ENCODE measurements at places on chromosomes 16 and 17.

GRCh38 chr17:59437791-59438281 is 106.4 kb downstream of the YPEL2 start:
- no peak for DNase-seq

DNA sequence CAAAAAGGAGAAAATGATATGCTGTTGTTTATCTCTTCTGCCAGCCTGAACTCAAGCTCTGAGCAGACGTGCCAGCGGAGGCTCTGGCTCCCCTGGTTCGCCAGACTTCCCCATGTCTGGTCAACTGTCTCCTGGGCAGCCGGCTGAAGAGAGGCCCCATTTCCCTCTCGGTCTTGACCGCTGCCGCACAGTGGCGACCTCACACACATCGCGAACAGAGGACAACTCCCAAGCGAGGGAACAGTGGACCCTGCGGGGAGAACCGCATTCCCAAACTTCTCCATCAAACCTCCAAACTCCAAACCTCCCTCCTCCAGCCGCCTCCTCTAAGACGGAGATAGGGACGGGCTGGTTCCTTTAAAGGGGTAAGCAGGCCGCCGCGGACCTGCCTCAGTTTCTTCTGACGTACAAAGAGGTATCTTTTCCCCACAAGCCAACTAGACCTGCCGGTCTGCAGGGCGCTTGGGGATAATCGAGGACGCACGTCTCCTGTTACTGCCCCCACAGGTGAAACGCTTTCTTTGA is 24.9 kb upstream of the RFFL start:
- DNase-seq: no peak

DNA sequence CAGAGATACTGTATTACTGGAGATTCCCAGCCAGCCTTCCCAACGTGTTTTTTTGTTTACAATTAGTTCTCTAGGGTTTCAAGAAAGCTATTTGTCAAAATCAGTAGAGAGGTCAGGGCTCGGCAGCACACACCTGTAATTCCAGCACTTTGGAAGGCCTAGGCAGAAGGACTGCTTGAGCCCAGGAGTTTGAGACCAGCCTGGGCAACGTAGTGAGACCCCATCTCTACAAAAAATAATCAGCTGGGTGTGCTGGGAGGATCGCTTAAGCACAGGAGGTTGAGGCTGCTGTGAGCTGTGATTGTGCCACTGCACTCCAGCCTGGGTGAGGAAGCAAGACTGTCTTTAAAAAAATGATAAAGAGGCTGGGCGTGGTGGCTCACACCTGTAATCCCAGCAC is 19.4 kb downstream of the CBX1 start:
- DNase-seq: no peak

- DNase-seq: no peak
Measured at GRCh38 chr17:75267411-75268232, 3.4 kb downstream of the MIF4GD start.

DNA sequence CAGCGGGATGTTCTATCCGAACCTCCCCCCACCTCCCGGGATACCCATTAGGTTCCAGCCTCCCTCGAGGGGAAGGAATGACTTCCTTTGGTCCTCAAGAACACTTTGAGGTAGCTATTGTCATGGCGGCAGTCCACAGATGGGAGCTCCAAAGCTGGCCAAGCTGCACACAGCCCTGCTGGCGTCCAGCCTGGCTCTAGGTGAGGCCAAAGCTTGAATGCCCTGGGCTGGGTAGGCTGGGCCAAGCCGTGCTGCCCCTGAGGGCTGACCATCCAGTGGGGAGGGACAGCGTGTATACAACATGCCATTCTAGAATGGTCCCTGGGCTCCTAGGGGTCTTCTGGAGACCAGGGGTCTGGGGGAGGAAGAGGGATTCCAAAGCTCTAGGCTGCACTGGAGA is 43.5 kb downstream of the PEMT start:
- DNase-seq: no peak

- no peak for DNase-seq
Measured at GRCh38 chr16:13155377-13155776, 254.0 kb downstream of the SHISA9 start.

DNA sequence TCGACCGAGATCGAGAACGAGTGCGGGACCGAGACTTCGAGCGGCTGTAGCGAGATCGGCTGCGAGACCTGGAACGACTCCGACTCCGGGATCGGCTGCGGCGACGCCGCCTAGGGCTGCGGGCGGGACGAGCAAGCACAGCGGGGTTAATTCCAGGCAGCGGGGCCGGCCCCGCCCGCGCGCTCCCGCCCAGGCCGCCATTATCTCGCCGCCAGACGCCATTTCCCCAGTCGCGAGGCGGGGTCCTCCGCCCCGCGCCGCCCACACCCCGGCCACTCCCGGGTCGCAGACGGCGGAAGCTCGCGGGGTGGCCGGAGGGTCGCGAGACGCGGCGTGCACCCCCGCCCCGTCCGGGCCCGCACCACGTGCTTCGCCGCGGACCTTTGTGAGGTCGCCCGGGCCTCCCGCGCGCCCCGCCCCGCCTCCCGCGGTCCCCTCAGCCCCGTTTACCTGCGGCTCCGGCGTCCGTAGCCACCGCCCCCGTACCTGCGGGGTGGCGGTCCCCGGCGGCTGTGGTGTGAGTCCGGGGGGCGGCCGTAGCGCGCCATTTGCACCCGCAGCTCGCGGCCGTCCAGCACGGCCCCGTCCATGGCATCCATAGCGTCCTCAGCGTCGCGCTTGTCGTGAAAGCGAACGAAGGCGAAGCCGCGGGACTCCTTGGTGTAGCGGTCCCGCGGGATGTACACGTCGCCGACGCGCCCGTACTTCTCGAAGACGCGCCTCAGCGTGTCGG is 616 bp downstream of the SRSF2 start:
- no peak for DNase-seq

DNA sequence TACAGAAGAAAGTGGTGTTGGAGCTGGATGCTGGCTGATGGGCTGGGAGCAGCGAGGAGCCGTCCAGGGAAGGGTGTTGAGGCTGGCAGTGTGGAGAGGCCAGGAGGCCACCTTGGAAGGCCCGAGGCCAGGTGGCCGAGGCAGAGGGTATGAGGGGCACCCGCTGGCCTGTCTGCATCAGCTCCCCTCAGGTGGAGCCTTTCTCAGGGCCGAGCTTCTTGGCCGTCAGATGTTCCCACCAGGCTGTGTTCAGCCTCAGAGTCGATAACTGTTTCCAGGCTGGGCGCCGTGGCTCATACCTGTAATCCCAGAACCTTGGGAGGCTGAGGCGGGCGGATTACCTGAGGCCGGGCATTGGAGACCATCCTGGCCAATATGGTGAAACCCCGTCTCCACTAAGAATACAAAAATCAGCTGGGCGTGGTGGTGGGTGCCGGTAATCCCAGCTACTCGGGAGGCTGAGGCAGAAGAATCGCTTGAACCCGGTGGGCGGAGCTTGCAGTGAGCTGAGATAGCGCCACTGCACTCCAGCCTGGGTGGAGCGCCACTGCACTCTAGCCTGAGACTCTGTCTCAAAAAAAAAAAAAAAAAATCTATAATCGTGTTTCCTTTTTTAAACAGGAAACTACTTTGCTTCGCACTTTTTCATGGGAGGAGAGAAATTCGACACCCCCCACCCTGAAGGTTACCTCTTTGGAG is 25.3 kb downstream of the MGRN1 start:
- no peak for DNase-seq

- no peak for DNase-seq
Measured at GRCh38 chr16:85861095-85861825, 37.7 kb upstream of the IRF8 start.

DNA sequence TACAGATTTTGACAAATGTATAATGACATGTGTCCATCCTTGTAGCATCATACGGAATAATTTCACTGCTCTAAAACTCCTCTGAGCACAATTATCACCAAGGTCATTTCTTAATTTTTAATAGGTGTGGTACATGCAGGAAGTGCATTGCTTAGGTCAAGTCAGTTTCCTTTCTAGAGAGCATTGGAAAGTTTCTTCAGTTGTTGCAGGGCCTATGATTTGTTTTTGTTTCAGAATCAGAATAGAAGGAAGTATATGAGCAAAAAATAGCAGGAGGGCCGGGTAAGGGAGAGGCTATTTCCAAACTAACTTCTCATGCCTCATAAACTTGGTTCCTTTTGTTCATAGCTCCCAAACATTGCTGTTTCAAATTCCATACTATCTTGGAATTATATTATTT is 24.0 kb upstream of the SLFN5 start:
- DNase-seq: no peak

DNA sequence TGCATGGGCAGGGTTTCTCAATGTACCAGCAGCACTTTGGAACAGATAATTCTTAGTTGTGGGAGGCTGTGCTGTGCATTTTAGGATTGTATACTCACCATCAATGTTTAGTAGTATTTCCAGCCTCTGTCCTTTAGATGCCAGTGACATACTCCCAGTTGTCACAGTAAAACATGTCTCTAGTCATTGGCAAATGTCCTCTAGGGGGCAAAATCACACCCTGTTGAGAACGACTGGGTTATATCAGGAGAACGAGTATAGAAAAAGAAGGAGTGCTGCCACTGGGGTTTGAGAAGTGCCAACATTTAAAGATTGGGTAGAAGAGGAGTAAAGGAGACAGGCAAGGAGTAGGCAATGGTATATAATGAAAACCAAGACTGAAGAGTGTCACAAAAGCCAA is 37.9 kb upstream of the SMIM36 start:
- DNase-seq: no peak

DNA sequence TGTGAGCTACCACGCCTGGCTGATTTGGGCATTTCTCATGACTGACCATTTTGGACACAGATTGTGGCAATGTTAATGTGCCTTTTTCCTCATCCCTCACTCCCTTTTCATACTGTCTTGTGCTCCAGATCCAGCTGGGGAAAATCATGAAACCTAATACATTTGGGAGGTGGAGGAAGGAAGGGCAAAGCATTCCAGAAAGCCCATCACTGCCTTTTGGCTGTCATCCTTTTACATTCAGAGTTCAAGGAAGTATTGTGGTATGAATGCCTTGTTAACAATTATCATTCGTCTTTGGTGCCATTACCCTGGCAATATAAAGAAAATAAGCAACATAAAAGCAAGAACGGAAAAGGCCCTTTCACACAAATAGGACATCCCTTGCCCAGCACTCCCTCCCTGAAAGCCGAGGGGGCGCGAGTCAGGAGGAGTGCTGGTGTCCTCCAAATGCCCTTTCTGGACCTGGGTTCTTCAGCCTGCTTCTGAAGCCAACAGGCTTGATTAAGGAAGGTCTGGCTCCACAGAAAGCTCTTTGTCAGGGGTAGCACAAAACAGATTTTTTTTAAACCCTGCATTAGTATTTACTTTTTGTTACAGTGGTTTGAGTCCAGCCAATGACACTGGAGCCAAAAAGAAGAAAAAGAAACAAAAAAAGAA is 20.1 kb downstream of the NMT1 start:
- DNase-seq: no peak

GRCh38 chr16:24953306-24953705 is 61.9 kb downstream of the ARHGAP17 start:
- DNase-seq: no peak

DNA sequence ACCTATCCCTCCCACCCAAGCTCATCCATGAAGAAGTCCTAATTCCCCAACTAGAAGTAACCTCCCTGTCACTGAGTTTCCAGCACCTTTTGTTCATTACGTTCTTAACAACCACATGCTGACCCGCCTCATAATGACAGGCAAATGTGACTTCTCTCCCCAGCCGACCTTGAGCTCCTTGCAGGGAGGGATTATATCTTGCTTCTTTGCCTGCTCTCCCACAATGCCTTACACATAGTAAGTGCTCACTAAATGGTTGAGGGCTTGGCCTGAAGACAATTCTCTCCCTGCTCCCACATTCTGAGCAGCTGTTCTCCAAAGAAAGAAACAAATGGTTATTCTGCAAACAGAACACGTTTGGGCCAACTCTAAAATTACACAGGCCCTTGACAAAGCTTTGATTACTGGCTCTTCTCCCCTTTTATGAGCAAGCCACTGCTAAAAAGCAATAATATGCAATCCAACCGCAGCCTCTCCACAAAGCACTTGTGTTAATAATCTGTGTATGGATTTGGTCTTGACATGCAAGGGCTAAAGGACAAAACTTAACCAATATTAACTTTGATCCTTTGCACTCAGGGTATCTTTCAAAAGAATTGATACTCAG is 23.2 kb downstream of the SLC39A11 start:
- DNase-seq: no peak

DNA sequence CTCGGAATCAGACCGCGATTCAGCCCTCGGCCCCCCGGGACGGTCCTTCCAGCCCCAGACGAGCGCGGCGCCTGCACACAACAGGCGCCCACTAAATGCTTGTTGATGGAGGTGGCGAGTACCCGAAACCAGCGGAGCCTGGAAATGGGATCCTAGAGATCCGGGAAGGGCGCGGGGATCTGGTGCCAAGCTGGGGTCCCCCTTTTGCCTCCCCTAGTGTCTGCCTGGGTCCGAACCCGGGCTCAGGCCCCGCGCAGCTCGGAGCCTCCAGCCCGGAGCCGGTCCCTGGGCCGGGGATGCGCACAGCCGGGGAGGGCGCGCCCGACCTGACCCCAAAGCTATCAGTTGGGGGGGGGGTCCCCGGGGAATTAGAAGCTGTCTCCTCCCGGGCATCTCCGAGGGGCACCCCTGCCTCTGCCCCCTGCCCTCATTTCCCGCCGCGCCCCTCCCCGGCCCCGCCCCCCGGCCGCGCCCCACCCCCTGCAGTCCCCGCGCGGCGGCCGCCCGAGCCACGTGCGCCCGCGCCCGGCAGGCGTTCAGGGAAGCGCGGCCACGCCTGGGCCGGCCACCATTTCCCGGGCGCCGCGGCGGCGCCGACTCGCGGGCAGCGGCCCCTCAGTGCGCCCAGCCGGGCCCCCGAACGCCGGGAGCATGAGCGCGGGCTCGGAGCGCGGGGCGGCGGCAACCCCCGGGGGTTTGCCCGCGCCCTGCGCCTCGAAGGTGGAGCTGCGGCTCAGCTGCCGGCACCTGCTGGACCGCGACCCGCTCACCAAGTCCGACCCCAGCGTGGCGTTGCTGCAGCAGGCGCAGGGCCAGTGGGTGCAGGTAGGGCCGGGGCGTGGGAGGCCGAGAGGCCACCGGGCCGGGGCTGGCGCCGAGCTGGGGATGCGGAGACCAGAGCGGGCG is at the start of gene CPNE7:
Gene CPNE7 (plus strand): TSS at position 512 of the 906 bp plus-strand sequence. CDS start 140 bp downstream, at position 652.
- DNase-seq: no peak

DNA sequence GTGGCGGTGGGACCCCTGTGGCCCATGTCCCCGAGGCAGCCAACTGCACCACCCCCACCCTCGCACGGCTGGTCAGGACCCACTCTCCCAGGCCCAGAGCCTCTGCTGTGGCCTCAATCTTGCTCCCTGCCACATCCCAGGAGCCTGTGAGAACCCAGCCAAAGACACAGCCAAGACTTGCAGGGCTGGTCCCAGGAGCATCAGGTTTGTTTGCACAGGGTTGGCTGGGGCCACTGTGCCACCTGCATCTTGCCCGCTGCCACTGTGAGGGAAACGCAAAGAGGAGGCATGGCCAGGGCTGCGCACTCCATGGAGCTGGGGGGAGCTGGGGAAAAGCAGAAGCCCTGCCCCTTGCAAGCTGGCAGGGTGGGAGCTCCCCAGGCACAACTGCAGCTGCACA is 92.5 kb downstream of the SSH2 start:
- no peak for DNase-seq

DNA sequence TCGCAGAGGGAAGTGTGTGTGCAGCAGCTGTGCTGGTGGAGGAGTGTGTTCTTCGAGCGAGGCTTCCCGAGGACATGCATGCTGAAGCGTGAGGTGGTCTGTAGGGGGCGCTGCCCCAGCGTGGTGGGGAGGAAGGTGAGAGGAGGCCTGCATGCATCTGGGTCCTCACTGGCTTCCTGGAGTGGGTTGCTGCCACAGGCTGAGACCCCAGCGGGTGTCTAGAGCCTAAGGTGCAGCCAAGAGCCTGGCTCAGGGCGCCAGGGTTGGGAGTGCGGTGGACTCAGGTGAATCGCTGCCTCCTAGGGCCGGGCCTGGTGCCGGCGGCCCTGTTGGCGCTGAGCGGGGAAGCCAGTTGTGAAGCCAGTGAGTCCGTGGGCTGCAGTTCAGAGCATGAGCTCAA is 7.5 kb upstream of the HSD3B7 start:
- DNase-seq: no peak

Measured in fibroblast of skin of left quadriceps (primary cell).